ENCODE measurements at places on chromosomes 3 and 15.

GRCh38 chr15:96200357-96200967 is 130.0 kb upstream of the NR2F2 start:
- H3K27me3 ChIP-seq = peaks cover 14% of the 10 kb centered on the region
- DNase-seq = no peak
- H3K4me3 ChIP-seq = no peak overlapping the region
- H3K27ac ChIP-seq = no peak overlapping the region

- no peaks in the 10 kb centered on the region for H3K36me3 ChIP-seq
- H3K27me3 ChIP-seq = peaks cover 5% of the 10 kb centered on the region
- H3K4me3 ChIP-seq = no peak overlapping the region
Measured at GRCh38 chr3:138396752-138397410, 37.5 kb upstream of the ESYT3 start.

DNA sequence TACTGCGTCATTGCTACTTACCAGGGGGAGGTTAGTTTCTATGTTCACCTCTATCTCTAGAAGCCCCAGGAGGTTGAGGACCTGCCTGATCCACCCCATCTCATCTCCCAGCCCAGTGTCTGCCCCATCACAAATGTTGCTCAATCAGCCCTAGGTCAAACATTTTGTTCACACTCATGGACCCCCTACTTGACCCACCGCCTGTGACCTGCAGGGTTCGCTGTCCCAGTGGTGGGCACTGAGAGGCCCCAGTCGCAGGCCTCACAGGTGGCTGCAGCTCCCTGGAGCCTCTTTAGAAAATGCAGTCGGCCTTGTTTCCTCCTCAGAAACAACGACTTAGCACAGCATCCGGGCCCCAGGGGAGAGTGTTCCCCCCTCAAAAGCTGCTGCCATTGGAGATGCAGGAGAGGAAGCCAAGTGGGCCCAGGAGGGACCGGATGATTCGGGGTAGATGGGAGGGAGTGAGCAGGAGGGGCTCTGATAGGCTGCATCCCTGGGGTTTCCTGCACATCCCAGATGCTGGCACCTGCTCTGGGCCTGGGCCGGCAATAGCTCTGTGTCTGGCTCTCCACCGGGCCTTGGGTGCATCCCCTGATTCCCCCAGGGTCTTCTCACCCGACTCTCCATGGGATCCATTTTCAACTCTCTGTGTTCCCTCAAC is 18.4 kb upstream of the INSYN1 start:
- no peak overlapping the region for H3K27ac ChIP-seq
- H3K36me3 ChIP-seq = no peaks in the 10 kb centered on the region
- no peaks in the 10 kb centered on the region for H3K4me1 ChIP-seq
- peaks cover 5% of the 10 kb centered on the region for H3K27me3 ChIP-seq
- DNase-seq = no peak
- no peak overlapping the region for H3K4me3 ChIP-seq

- no peak overlapping the region for H3K4me3 ChIP-seq
- no peaks in the 10 kb centered on the region for H3K4me1 ChIP-seq
- peaks cover 2% of the 10 kb centered on the region for H3K36me3 ChIP-seq
- no peaks in the 10 kb centered on the region for H3K27me3 ChIP-seq
- no peak for DNase-seq
Measured at GRCh38 chr15:73249499-73249898, 119.3 kb downstream of the HCN4 start.

DNA sequence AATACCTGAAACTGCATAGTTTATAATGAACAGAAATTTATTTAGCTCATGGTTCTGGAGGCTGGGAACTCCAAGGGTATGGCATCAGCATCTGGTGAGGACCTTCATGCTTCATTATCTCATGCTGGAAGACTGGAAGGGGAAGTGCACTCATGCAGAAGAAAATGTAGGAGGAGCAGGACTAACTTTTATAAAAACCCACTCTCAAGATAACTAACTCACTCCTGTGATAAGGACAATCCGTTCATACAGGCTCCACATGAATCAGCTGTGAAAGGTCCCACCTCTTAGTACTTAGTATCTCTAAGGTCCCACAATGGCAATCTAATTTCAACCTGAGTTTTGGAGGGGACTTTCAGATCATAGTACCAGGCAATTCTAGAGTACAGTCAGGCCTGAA is 33.6 kb upstream of the APH1B start:
- H3K4me1 ChIP-seq = peaks cover 70% of the 10 kb centered on the region
- H3K27ac ChIP-seq = peak overlapping the region; percentile 85
- peaks cover 75% of the 10 kb centered on the region for H3K36me3 ChIP-seq

GRCh38 chr15:41933771-41934170 is 38.6 kb downstream of the EHD4 start:
- peak overlapping the region; percentile 97 for H3K27ac ChIP-seq
- no peak for DNase-seq
- no peaks in the 10 kb centered on the region for H3K27me3 ChIP-seq
- H3K4me1 ChIP-seq = peaks cover 65% of the 10 kb centered on the region
- peaks cover 10% of the 10 kb centered on the region for H3K36me3 ChIP-seq

GRCh38 chr15:81285461-81285860 is 38.5 kb downstream of the STARD5 start:
- no peaks in the 10 kb centered on the region for H3K27me3 ChIP-seq
- H3K27ac ChIP-seq = peak overlapping the region; percentile 97
- H3K4me1 ChIP-seq = peaks cover 76% of the 10 kb centered on the region
- peak overlapping the region; percentile 79 for H3K4me3 ChIP-seq
- DNase-seq = no peak

DNA sequence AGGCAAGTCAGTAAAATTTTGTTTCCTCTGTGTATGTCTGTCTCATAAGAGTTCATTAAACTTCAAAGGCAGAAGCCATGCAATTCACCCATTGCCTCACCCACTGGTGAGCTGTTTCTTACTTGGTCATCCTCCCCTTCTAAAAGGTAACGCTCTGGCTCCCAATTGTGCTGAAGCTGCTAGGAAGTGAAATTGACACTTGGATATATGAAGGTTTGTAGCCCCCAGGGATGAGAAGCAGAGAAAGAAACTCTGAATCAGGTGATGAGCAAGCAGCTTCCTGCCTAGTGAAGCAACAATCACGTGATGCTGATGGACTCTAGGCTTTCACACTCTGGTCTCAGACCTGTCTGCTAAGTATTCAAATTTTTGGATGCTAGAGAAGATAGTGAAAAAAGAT is 70.7 kb downstream of the CD200R1L start:
- no peak overlapping the region for H3K27ac ChIP-seq
- peaks cover 13% of the 10 kb centered on the region for H3K4me1 ChIP-seq
- no peak overlapping the region for H3K4me3 ChIP-seq
- no peaks in the 10 kb centered on the region for H3K36me3 ChIP-seq
- DNase-seq = no peak

GRCh38 chr3:32229565-32229964 is 8.9 kb upstream of the CMTM8 start:
- DNase-seq = no peak
- no peaks in the 10 kb centered on the region for H3K36me3 ChIP-seq
- no peaks in the 10 kb centered on the region for H3K4me1 ChIP-seq
- H3K27me3 ChIP-seq = peaks cover 1% of the 10 kb centered on the region
- no peak overlapping the region for H3K27ac ChIP-seq

DNA sequence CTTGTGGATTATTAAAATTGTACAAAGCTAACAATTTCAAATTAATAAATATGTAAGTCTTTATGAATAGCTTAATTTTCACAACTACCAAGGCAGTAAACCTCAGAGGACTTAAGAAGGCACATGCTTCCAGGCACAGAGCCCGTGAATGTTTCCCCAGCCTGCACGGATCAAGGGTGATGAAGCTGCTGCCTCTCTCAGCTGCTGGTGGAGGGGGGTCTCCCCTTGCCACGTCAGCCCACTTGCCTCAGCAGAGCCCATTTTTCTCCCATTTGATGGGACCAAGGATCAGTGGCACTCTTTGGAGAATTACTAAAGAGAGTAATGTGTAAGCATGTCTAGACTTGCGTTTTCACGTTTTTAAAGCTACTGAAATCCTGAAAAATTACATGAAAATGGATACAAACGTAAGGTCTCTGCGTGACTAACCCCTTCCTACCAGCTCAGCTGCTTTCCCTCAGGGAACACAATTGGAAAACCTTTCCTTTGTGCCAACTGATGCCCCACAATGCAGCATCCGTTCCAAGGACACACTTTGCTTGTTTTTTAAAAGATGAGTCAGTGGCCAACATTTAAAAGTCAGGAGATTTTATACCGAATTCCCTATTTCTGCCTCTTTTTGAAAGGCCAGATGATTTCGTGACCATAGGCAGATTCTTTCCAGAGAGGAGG is 494.1 kb downstream of the GABRG3 start:
- H3K4me1 ChIP-seq = no peaks in the 10 kb centered on the region
- no peak overlapping the region for H3K27ac ChIP-seq
- no peaks in the 10 kb centered on the region for H3K27me3 ChIP-seq
- no peaks in the 10 kb centered on the region for H3K36me3 ChIP-seq
- no peak for DNase-seq

DNA sequence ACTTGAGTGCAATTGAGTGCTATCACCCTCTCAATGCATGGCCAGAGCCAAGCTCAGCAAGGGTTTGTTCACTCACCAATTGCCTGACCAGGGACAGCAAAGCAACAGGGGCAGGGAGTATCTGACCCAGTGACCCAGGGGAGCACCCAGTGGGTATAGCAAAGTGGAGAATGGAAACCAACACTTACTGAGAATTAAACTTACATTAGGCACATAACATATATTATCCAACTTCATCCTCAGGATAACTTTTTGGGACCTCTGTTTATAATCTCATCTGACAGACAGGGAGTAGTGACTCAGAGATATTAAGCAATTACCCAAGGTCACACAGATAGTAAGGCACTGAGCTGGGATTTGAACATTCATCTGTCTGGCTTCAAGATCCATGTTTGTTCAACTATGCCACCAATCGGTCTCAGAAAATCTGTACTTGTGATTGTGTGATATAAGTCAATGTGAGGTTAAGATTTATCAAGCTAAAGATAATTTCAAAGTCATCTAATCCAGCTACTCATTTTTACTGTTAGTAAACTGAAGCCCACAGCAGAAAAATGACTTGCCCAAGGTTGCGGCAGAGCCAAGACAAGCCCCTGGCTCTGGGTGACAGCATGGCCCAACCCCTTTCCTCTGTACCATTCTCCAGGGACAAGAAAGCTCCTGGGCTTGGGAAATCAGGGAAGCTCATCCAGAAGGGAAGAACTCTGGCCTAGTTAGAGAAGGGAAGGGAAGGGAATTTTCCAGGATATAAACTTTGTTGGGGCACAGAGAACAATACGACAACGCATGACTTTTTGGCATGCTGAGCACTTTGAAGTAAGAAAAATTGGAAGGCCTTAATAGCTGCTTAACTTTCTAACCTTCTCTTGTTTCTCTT is 138.0 kb upstream of the SMAD3 start:
- H3K27ac ChIP-seq = no peak overlapping the region
- H3K36me3 ChIP-seq = no peaks in the 10 kb centered on the region
- H3K4me3 ChIP-seq = no peak overlapping the region
- peaks cover 3% of the 10 kb centered on the region for H3K4me1 ChIP-seq
- DNase-seq = no peak
- H3K27me3 ChIP-seq = peaks cover 12% of the 10 kb centered on the region

- peaks cover 43% of the 10 kb centered on the region for H3K4me1 ChIP-seq
- H3K27me3 ChIP-seq = no peaks in the 10 kb centered on the region
- peaks cover 8% of the 10 kb centered on the region for H3K36me3 ChIP-seq
- peak overlapping the region; percentile 9 for H3K4me3 ChIP-seq
Measured at GRCh38 chr3:66297260-66297873, 76.6 kb downstream of the SLC25A26 start.

DNA sequence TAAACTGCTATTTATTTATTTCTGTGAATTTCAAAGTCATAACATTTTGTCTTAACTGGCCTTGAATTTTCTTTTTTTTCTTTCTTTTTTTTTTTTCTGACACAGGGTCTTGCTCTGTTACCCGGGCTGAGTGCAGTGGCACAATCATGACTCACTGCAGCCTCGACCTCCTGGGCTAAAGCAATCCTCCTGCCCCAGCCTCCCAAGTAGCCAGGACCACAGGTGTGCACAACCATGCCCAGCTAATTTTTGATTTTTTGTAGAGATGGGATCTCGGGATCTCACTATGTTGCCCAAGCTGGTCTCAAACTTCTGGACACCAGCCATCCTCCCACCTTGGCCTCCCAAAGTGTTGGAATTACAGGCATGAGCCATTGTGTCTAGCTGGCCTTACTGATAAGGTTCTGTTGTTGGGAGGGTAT is 77.4 kb upstream of the TNFSF10 start:
- no peaks in the 10 kb centered on the region for H3K36me3 ChIP-seq
- no peak overlapping the region for H3K27ac ChIP-seq
- no peak for DNase-seq
- peaks cover 10% of the 10 kb centered on the region for H3K4me1 ChIP-seq
- H3K4me3 ChIP-seq = no peak overlapping the region
- H3K27me3 ChIP-seq = peaks cover 9% of the 10 kb centered on the region

DNA sequence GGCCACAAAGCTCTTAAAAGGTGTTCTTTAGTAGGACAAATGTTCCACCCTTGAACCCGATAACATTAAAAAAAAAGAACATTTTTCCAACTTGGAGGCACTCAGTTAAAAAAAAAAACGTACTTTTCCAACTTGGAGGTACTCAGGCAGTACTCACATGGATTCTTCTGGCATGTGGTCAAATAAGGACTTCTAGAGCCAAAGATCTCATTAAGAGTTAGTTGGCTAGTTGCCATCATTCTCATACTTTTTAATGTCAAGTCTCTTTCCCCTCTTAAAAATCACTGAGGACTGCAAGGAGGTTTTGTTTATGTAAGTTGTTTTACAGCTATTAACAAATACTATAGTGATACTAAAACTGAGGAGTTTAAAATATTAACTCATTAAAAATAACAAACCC is 101.0 kb downstream of the CADPS start:
- no peak overlapping the region for H3K4me3 ChIP-seq
- H3K27me3 ChIP-seq = peaks cover 2% of the 10 kb centered on the region
- H3K27ac ChIP-seq = no peak overlapping the region
- no peak for DNase-seq

- no peak for DNase-seq
- no peak overlapping the region for H3K4me3 ChIP-seq
- H3K27me3 ChIP-seq = no peaks in the 10 kb centered on the region
- H3K36me3 ChIP-seq = no peaks in the 10 kb centered on the region
- H3K27ac ChIP-seq = no peak overlapping the region
- H3K4me1 ChIP-seq = no peaks in the 10 kb centered on the region
Measured at GRCh38 chr3:148466143-148466542, 231.6 kb upstream of the AGTR1 start.

DNA sequence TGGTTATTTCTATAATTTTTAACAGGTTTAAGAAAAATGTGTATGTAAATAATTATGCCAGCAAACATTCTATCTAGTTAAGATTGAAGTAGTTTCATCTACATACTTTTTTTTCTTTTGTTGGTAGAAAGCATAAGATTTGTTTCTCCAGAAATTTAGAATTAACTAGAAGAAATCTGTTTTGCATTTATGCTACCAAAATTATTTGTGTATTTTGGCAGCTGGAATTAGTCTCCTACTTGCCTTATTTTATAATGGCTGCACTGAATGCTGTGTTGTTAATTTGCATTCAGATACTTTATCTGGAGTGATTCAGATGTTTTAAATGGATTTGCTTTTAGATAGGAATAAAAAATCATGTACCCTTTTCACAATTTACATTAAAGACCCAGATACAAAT is 100.2 kb upstream of the NAALADL2 start:
- no peaks in the 10 kb centered on the region for H3K36me3 ChIP-seq
- H3K4me3 ChIP-seq = no peak overlapping the region
- H3K27me3 ChIP-seq = no peaks in the 10 kb centered on the region
- no peak for DNase-seq
- H3K27ac ChIP-seq = no peak overlapping the region
- H3K4me1 ChIP-seq = no peaks in the 10 kb centered on the region

Data from activated CD8-positive, alpha-beta T cell treated with anti-CD3 and anti-CD28 coated beads for 36 hours (primary cell).